ENCODE measurements at places on chromosomes 13 and 19.

GRCh38 chr19:55673465-55673864 lies 1.6 kb upstream of the EPN1 start:
- no peak for DNase-seq

- DNase-seq = no peak
Measured at GRCh38 chr13:26424181-26424580, 133.3 kb upstream of the WASF3 start.

DNA sequence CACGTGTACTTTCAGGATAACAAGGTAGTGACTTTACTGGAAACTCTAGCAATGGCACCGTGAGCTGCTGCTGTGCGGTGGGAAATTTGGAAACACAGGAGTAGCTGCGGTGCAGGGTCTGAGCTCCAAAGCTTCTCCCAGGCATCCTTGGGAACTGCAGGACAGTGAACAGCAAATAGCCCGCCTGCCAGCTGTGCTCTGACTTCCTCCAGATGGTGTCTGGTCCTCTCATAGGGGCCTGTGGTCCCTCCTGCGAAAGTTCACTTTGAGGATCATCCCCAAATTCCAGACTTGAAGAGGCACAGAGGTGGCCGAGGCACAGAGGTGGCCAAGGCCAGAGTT lies 287.3 kb upstream of the MAB21L1 start:
- no peak for DNase-seq

DNA sequence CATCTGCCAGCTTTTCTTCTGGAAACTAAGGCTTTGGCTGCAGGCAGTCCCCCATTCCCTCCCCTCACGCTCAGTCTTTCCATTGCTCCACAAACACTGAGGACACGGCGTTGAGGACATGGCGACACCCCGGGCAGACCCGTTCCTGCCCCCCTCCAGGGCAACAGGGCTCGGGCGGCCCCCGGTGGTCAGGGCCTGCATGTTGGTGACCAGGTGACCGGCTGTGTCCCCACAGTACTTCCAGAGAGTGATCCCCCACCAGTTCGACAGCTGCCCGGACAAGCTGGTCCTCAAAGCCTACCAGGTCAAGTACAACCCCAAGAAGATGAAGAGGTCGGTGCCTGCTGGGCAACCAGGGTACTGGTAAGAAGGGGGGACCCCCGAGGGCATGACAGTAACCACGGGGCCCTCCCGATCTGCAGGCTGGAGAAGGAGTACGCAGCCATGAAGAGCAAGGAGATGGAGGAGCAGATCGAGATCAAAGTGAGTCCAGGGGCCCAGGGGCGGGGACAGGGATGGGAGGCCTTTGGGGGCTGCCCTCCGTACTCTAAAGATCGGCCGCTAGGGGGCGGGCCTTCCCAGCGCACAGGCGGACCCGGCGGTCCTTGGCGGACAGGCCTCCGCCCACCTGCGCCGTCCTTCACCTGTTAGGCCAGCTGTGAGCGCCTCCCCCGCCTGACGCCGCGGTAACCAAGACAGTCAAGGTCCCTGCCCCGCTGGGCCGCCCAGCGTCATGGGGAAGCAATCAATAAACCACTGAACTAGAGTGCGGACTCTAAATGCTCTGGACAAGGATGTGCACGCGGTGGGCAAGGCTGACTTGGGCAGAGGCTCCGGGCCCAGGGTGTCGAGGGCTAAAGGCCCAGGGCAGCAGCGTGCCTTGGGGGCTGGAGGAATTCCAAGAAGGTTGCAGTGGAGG lies 21.1 kb downstream of the PRR36 start:
- DNase-seq = no peak

DNA sequence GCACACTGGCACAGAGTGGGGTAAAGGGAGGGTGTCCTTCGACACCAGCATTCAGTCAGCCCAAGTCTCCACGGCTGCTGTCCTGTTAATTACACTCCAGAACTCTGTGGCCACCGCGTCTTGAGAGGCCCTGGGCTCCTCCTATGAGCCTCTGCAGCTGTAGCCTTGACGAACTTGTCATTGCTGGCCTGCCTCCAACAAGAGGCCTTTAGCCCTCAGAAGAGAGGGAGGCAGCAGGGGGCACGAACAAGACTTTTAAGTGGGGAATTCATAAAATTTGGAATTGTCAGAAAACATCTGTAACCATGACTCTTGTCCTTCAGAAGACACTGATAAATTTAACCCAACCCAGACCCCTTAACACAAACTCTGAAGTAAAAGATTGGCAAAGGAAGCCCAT lies 241.9 kb downstream of the UQCRFS1 start:
- no peak for DNase-seq

GRCh38 chr19:42105368-42105767 lies 26.9 kb downstream of the POU2F2 start:
- no peak for DNase-seq

GRCh38 chr13:29799041-29799440 lies 51.4 kb downstream of the UBL3 start:
- DNase-seq = no peak

- no peak for DNase-seq
Measured at GRCh38 chr19:48121909-48122371, 11.3 kb upstream of the PLA2G4C start.

DNA sequence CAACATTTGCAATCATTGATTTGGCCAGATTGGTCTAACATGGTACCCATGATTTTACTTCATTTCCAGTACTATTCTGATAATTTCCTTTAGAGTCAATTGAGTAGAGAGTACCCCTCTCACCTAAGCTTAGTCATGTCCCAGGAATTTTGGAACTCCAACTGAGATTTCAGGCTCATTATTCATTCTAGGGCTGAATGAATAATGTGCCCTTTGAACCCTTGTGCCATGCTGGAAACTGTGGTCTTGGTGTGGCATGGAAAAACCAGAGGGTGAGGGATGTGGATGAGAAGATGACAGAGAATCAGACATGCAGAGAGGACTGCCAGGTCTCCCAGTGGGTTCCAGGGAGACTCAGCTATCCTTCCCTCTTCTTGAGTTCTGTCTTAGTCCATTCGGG lies 30.2 kb downstream of the ITM2B start:
- DNase-seq = no peak

- no peak for DNase-seq
Measured at GRCh38 chr13:100493418-100493817, 95.2 kb downstream of the GGACT start.

- no peak for DNase-seq
Measured at GRCh38 chr19:35963514-35963913, 27.3 kb downstream of the LRFN3 start.

- no peak for DNase-seq
Measured at GRCh38 chr13:30639671-30640070, 22.0 kb downstream of the USPL1 start.

DNA sequence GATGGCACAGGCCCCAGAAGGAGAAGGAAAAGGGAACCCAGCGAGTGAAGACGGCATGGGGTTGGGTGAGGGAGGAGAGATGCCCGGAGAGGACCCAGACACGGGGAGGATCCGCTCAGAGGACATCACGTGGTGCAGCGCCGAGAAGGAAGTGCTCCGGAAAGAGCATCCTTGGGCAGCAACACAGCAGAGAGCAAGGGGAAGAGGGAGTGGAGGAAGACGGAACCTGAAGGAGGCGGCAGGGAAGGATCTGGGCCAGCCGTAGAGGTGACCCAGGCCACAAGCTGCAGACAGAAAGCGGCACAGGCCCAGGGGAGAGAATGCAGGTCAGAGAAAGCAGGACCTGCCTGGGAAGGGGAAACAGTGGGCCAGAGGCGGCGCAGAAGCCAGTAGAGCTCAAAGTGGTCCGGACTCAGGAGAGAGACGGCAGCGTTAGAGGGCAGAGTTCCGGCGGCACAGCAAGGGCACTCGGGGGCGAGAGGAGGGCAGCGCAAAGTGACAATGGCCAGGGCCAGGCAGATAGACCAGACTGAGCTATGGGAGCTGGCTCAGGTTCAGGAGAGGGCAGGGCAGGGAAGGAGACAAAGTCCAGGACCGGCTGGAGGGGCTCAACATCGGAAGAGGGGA lies 1.1 kb downstream of the PPP1R12C start:
- peak; percentile 69 for DNase-seq

DNA sequence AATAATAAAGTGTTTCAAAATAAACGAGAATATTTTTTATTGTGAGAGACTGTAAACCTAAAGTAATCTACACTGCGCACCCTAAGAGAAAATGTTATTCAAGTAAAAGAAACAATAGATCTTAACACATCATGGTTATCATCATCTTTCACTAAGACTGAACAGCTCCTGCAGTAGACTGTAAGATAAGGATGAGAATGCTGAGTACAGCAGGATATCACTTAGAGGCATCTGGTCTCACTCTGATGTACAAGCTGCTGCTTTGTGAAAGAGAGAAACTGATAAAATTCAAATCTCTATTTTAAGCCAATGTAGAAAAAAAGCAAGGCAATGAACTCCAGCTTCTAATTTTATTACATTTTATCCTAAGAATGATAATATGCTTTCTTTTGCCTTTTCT lies 261.7 kb upstream of the HTR2A start:
- no peak for DNase-seq

GRCh38 chr19:49110567-49110966 lies 3.6 kb upstream of the LIN7B start:
- DNase-seq = no peak

GRCh38 chr19:41064974-41065569 lies 23.2 kb upstream of the CYP2A13 start:
- no peak for DNase-seq

DNA sequence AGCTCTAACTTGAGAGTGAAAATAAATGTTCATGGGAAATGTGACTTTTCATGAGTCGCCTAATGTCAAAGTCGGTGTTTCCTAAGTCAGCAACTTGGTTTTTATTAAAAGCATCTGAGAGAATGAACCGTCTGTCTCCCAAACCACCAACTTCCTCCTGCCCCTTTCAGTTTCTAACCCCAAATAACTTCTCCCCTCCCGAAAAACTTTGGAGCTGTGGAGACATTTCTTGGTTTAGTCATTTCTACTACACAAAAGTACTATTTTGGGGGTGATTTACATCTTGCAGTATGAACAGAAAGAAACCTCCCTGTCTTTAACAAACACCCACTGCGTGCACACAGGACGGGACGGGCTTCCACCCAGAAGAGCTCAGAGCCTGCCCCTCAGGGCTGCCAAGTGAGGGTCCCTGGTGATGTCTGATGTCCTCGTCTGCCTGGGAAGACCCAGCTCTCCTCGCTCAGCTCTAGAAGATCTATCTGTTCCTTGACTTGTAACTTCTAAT lies 65.0 kb downstream of the RASA3 start:
- DNase-seq = no peak

DNA sequence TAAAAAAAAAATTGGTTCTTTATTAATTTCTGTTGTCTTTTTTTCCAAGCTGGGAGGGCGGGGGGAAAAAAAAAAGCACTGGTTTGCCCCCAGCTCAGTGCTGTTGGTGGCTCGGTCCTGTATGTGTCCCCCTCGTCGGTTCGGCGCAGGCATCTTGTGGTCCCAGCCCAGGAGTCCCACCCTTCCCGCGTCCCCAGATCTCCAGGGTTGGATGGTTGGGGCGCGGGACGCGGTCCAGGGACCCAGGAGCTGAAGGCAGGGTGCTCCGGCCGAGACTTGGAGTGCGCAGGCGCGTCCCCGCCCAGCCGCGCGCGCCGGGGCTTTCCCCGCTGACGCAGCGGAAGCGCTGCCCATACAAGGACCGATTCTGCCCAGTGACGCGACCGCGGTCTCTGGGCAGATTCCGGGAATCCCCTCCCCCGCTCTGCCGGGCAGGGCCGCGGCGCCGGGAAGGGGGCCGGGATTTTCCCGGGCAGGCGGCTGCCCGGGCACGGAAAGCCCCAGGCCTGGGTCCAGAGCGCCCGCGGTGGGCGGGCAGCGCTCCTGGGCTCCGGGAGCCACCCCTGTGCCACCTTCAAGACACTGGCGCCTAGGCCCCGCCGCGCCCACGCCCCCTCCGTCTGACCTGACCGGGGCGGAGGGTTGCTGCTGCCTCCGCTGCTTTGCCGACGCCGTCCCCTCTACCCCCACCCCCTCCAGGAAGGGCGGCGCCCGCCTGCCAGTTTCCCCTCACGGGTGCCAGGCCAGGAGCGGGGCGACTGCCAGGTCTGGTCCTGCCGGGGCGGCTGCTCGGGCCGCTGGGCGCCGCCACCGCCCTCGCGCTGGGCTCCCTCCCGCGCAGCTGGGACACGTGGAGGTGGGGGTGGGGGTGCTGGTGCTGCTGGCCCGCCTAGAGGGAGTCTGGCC lies 2.3 kb downstream of the JUNB start:
- DNase-seq = peak; percentile 88

DNA sequence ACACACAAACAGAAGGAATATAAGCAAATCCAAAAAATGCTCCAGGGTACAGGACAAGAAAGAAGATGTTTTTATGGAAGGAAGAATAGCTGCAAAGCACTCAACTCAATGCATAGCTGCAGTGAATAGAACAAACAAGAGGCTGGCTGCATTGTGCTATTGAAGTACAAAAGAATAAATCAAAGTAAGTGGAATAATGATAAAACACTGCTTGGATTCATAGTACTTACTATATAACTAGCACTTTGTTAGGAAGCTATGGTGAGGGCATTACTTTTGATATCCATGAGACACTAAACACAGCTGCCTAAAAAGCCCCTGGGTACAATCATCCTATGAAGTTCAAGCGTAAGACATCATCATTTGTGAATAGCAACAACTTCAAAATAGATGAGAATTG lies 350.1 kb downstream of the PCDH9 start:
- no peak for DNase-seq

DNA sequence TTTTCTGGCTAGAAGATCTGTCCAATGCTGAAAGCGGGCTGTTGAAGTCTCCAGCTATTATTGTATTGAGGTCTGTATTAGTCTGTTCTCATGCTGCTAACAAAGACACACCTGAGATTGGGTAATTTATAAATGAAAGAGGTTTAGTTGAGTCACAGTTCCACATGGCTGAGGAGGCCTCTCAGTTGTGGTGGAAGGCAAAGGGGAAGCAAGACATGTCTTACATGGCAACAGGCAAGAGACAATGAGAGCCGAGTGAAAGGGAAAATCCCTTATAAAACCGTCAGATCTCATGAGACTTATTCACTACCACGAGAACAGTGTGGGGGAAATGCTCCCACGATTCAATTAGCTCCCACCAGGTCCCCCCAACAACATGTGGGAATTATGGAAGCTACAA lies 980.4 kb downstream of the SLITRK5 start:
- no peak for DNase-seq

- DNase-seq = no peak
Measured at GRCh38 chr13:106683918-106684317, 116.0 kb upstream of the ARGLU1 start.

GRCh38 chr13:21973437-21974125 lies 302.7 kb downstream of the FGF9 start:
- DNase-seq = no peak

- DNase-seq = no peak
Measured at GRCh38 chr19:31334101-31334848, 15.0 kb downstream of the TSHZ3 start.

GRCh38 chr19:51815043-51815442 lies 20.1 kb downstream of the FPR3 start:
- no peak for DNase-seq

- DNase-seq = no peak
Measured at GRCh38 chr19:55493052-55493644, 4.9 kb downstream of the SSC5D start.

DNA sequence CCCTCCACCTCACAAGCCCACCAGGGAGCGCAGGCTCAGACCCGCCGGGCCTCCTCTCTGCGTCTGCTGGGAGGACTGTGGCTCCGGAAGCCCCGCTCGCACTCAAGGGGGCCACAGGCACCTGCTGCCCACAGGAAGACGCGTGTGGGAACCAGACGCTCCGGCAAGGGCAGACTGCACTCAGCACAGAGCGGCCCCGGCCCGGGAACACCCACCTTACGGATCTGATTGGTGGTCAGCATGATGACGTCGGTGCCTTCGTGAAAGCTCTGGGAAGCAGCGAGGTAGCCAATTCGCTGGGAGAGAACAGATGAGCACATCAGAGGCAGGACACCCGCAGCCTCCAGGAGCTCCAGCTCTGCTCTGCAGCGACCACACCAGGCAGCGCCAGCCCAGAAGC lies 14.6 kb downstream of the AP3D1 start:
- no peak for DNase-seq

GRCh38 chr13:26054896-26055295 lies 3.1 kb upstream of the SHISA2 start:
- no peak for DNase-seq
